Occipital lobe (tissue), 3 donors: ENCODE measurements at places on chromosomes 1 and 21. TPM values are rescaled to one million over a fixed set of nuclear protein-coding genes. Genes with fewer than 3 reads are reported as not detected.

- no peak for DNase-seq
These were observed 23.4 kb upstream of the BRDT start for GRCh38 chr1:91925644-91926435.

- no peak for DNase-seq
These were observed 9.7 kb upstream of the SMIM1 start for GRCh38 chr1:3762873-3763228.

DNA sequence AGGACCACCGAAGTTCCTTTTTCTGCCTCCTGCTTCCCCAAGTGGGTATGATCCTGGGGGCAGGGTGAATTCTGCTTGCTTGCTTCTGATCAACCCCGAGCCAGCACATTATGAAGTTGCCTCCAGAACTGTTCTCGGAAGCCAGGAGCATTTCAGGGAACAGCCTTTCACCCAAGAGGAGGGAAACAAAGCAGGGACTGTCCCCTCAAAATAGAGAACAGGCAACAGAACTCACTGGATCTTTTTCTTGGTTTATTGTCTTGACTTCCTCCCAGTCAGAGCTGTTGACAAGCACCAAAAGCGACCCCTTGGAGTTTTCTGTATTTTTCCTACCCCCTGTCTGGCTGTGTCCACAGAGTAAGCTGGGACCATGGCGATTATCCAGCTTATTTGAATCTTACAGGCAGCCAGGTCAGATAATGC lies 258.3 kb upstream of the SGIP1 start:
- DNase-seq, result peak; percentile 31

DNA sequence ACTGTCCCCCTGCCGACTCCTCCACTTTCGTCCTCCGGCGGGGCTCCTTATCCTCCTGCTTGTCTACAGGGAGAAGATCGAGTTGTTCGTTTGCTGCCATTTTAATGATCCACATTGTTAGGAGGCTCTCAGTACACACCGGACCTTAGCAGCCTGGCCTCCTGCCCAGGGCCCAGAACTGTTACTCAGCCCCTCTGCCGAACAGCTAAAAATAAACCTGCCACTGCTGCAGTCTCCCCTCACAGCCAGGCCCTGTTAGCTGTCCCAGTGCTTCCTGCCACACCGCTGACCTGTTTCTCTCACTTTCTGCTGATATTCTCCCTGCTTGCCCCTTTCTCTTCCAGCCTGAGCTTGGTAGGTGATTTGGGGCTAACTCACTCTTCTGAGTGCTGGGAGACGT lies 8.3 kb downstream of the MAPKAPK2 start:
- DNase-seq, result peak; percentile 21

GRCh38 chr1:32981003-32981901 lies 16.6 kb upstream of the RNF19B start:
- no peak for DNase-seq

DNA sequence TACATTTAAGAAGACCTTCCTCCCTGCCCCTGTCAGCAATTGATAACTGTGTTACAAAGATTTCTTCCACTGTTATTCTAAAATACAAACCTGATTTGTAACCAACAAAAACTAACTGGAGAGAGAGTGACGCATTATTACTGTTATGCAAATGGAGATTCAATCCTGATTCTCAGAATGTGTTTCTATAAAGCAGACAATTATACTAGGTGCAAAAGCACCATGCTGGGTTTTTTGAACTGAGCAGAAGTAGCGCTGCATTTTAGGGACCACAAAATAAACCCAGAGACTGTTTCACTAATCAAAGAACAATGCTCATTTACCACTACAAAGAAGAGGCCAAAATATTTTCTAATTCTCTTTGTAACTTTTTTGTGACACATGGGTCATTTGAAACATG lies 13.6 kb upstream of the GBP6 start:
- no peak for DNase-seq

GRCh38 chr1:171248302-171248701 lies at the start of gene FMO1:
FMO1 (plus strand) TSS chr1:171248494; CDS start chr1:171258088, 9,594 bp downstream.
- no peak for DNase-seq

DNA sequence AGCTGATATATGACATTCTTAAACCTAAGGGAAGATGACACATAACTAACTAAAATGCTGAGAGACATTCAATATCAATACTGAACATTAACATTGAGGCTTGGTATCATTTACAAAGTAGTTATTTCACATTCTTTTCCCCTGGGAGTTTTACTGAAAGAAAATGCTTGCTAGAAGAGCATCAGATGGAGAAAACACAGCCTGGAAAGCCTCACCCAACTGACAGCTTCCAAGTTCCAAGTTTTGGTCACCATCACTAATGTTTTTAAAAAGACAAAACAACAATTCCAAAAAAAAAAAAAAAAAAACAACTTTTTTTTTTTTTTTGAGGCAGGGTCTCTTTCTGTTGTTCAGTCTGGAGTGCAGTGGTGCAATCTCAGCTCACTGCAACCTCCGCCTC lies 80.6 kb downstream of the DSCAM start:
- DNase-seq, result no peak

DNA sequence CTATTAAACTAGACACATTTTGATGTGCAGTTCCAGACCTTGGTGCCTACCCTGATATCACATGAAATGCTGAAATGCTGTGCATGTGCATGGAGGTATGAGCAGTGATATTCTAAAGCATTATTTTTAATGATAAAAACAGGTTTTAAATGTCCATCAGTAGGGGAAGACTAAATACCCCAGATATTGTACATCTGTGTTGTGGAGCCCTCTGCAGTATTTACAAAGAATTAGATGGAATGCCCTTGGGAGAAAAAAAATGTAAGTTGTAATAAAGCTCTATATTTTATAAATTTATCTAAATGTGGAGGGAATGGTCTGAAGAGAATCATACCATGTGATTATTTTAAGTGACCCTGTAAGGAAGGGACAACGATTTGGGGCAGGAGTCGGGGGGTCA lies 39.1 kb upstream of the IGSF5 start:
- DNase-seq, result no peak

DNA sequence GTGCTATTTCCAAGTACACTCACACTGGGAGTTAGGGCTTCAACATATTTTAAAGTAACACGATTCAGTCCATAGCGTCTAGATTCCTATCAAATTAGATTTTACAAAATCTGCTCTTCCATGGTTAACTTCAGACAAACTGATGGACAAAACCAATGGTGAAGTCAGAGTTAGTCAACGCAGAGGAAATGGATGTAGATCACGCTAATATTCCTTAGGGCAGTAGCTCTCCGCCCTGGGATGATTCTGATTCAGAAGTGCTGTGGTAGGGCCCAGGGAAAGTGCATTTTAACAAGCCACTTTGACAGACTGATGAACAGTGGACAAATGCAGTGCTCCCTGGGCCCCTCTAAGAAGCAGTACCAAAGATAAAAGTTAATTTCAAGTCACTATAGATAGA lies 83.2 kb downstream of the HIVEP3 start:
- no peak for DNase-seq

DNA sequence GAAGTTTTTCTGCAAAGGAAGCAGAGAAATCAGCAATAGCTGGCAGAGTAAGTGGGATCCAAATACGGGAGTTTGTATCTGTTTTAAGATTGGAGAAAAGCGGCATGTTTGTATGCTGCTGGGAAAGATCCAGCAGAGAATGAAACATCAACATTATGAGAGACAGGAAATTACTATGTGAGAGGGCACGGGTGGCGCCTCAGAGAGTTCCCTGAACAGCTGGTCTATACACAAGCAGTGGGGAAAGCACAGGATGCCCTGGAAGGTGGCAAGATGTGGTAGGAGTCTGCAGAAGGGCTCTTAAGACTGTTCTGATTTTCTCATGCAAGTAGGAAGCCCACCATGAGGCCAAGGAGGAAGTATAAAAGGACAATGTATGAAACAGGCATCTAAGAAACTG lies 130.4 kb downstream of the RERE start:
- no peak for DNase-seq

GRCh38 chr1:231964961-231965360 lies 338.4 kb downstream of the DISC1 start:
- DNase-seq, result no peak

DNA sequence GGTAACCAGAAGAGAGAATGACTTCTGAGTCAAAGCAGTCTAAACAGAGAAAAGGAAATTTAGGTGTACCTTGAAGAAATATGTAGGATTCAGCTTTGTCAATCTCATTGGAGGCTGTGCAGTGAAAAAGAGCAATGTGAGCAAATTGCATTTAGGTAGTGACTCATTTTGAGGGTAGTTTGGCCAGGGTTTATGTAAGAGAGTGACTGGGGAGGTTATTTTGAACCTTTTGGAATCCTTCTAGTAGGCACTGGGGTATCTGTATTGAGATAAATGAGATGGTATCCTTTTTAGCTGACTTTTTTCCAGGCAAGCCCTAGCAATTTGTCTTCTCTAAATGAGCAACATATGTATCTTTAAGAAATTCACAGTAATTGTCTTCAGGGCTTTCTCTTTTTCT lies 95.9 kb downstream of the DISP1 start:
- DNase-seq, result no peak

GRCh38 chr21:29939104-29939923 lies 482 bp downstream of the GRIK1 start:
- DNase-seq, result peak; percentile 31

- no peak for DNase-seq
These were observed 65.1 kb upstream of the TMEM51 start for GRCh38 chr1:15088281-15088971.

DNA sequence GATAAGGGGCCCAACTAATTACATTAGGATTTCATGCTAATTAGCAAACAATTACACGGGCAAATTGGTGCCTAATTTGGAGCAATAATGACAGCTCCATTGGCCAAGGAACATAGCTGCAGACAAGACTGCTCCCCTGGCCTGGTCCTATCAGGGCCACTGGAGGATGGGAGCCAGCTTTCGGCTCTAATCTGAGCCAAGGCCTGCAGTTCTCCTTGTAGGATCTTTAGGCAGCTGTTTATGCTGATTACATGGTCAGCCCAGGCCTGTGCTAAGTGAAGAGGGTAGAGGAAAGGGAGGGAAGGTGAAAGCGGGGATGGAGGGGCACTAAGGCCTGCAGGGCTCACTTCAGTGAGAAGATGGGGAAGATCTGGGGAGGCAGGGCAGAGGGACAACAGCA lies 12.4 kb upstream of the ADGRB2 start:
- DNase-seq, result no peak

- DNase-seq, result no peak
These were observed 76.4 kb downstream of the EVI5 start for GRCh38 chr1:92708368-92708950.

- DNase-seq, result no peak
These were observed 16.3 kb downstream of the PRPF38A start for GRCh38 chr1:52420713-52421112.

DNA sequence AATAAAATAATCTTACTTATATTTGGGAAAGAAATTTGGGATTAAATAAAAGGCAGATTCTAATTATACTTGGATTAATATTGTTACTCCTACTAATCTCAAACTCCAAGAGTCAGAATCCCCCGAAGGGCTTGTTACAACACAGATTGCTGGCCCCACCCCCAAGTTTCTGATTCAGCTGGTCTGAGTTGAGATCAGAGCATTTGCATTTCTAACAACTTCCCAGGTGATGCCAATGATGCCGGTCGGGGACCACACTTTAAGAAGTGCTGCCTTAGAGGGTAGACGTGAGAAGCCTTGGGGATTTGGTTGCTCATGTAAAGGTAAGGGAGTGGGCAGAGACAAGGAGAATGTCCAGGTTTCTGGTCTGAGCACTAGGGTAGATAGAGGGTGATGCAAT lies 47.2 kb downstream of the FMN2 start:
- DNase-seq, result no peak

DNA sequence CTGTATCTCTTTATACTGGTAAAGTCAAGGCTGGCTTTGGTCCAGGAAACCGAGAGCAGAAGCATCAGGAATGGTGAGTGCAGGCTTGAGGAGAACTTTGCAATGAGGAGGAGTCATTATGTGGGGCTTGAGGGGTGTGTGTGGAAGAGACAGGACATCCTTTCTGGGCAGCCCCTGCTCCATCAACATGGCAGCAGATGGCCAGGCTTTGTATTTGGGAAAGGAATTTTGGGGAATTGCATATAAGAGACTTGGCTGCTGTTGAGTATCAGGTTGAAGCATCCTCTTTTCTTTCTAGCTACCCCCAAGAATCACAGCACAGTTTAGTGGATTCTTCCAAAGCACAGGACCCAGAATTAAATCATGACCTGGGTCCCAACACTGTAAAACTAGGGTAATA lies 33.4 kb downstream of the VTCN1 start:
- no peak for DNase-seq

GRCh38 chr1:117527566-117528102 lies 78.2 kb upstream of the TENT5C start:
- DNase-seq, result peak; percentile 2

DNA sequence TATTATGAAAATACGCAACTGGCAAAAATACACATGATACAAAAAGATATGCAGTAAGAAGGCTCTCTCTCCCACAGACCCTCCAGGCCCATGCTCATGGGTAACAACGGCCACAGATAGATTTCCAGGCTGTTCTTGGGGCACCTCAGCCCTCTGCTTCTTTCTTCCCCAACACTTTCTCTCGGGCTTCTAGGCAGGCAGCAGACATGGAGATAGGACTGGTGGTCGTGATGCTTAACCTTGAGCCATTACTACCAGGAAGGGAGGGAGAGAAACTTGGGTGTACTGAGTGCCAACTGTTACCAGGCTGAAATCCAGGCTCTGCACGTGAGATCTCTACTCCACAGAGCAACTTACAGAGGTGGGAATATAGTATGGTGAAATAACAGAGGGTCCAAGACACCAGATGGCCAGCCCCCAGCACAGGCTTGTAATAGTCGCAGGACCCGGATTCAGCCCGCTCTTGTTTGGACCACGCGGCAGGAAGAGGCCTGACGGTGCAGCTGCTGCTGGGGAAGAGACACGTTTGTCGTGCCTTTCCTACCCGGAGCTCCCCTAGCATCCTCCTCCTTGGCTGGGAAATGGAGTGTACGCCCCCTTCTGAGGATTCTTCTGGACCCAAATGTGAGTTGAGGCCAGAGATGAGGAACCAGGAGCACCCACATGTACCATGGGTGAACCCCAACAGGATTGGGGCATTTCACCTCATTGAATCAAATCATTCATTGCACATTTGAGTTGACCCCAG lies 441.1 kb upstream of the VAMP3 start:
- no peak for DNase-seq

GRCh38 chr1:100459358-100460114 lies 78.4 kb upstream of the GPR88 start:
- DNase-seq, result peak; percentile 60

DNA sequence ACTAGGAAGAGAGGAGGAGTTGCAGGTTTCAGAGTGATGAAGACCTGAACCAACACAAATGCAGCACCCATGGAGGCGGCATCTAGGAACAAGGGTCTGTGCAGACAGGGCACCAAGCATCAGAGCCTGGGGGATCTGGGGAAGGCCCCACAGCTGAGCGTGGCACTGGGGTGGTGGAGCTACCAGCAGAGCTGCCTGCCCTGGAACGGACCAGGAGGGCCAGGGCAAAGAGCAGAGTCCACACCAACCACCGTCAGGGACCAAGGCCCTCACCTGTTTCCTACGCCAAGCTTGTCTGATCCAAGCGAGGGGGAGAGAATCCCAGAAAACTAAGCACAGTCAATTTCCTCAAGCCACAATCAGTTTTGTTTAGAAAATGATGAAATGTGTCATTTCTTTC lies 79.0 kb upstream of the SYT6 start:
- no peak for DNase-seq

Gene MTMR11
- 1.7 TPM for total RNA-seq

Gene HSD3B1
- not detected for total RNA-seq

Gene GSTM5
- total RNA-seq, result 1.9 TPM

Gene OXCT2
- 0.47 TPM for total RNA-seq

Gene ARV1
- 17.2 TPM for total RNA-seq

Gene VWA5B1
- 0.16 TPM for total RNA-seq

Gene MAEL
- total RNA-seq, result 1.4 TPM

Gene TRNP1
- 16.4 TPM for total RNA-seq
